ENCODE measurements at places on chromosomes 11 and 22. TPM values are rescaled to one million over a fixed set of nuclear protein-coding genes. Genes with fewer than 3 reads are reported as not detected.
A peak's percentile ranks its signal among the peaks of the same experiment; 100 is the strongest.

Gene RAB39A
- total RNA-seq: 17.2 TPM

- H3K4me3 ChIP-seq: no peak overlapping the region
- H3K27me3 ChIP-seq: no peaks in the 10 kb centered on the region
- no peak overlapping the region for H3K27ac ChIP-seq
Observed at GRCh38 chr11:130043575-130043974, 26.1 kb upstream of the APLP2 start.

DNA sequence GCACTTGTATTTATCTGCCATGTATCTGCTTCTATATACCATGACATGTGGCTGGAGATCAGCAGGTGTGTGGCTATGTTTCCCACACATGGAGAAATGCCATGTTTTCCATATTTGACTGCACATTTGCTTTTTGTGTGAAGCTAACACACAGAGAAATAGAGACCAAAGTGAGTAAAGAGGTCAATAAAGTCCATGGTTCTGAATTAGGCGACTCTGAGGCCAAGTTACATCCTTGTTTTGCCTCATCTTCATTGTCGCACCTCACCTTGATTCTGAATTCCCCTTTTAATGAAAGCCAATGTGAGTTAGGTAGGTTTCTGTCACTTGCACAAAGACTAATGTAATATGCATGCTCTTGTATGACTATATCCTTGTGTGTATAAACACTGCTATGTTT lies 194.1 kb downstream of the INSC start:
- no peak for DNase-seq
- H3K36me3 ChIP-seq: no peaks in the 10 kb centered on the region
- H3K27ac ChIP-seq: no peak overlapping the region
- no peak overlapping the region for H3K4me3 ChIP-seq
- peaks cover 12% of the 10 kb centered on the region for H3K4me1 ChIP-seq

DNA sequence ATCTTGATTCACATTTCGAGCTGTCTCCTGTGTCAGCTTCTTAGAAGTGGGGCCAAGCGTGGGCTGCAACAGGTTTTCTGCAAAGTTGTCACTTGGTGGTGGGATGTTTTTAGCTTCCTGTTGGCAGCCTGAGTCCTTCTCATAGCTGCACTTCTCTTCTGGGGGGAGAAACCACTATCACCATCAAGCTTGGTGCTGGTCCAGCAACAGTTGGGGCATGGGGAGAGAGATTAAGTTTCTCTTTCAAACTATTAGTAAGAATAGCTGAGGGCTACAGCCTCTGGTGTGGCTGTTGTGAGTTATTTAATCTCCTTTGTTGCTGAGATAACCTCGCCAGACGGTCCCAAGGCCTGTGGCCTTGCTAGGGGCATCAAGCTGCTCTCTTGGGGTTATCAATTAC lies 123.3 kb upstream of the CRYBB3 start:
- H3K4me1 ChIP-seq: no peaks in the 10 kb centered on the region
- no peak overlapping the region for H3K27ac ChIP-seq

Gene PTPN5
- 0.26 TPM for total RNA-seq

Gene RIMBP3C
- 1.9 TPM for total RNA-seq

GRCh38 chr11:76768088-76768908 lies 14.9 kb upstream of the TSKU start:
- peak overlapping the region; percentile 71 for H3K27ac ChIP-seq
- H3K4me1 ChIP-seq: peaks cover 51% of the 10 kb centered on the region
- DNase-seq: peak; percentile 61
- no peaks in the 10 kb centered on the region for H3K36me3 ChIP-seq
- no peak overlapping the region for H3K4me3 ChIP-seq

DNA sequence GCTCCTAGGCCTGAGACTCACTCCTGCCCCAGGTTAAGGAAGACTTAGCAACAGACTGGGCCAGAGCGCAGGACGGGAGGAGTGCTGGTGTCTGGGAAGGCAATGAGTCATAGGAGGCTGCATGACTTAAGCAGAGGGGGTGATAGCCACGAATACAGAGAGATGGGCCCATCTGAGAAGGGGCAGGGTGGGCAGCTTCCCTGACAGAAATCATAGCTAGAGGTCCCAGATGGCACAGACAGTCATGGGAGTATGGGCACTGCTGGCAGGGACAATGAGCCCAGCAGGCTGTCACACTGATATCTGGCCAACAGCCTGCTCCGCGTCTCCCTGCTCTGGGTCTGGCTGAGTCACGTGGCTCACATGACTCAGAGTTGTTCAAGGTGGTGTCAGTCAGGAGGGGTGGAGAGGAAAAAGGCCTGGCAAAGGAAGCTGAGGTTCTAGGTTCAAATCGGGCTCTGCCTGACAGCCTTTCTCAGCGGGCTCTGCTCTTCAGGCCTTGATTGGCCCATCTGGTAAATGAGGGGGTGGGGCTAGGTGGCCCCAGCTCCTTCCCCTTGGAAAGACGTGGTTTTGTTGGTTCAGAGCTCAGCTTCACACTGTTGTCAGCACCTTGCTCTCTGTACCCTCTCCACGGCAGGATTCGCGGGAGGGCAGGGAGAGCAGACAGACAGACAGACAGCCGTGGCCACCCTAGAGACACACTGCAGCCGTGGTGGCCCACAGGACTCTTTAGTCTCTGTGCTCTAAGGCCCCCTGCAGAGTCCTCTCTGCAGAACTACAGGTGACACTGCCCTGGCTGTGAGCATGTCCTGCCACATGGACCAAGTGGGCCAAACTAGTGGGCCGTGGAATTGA lies 47.8 kb downstream of the DBX1 start:
- peak; percentile 53 for DNase-seq
- H3K4me3 ChIP-seq: no peak overlapping the region
- no peaks in the 10 kb centered on the region for H3K4me1 ChIP-seq
- no peaks in the 10 kb centered on the region for H3K27me3 ChIP-seq

Gene CRACR2B
- total RNA-seq: 1.1 TPM

- no peak for DNase-seq
- no peaks in the 10 kb centered on the region for H3K36me3 ChIP-seq
- no peak overlapping the region for H3K27ac ChIP-seq
- H3K4me3 ChIP-seq: no peak overlapping the region
- H3K27me3 ChIP-seq: peaks cover 8% of the 10 kb centered on the region
Observed at GRCh38 chr11:116563712-116564047, 209.1 kb downstream of the BUD13 start.

GRCh38 chr11:97516688-97517087 lies 1126.9 kb downstream of the JRKL start:
- no peaks in the 10 kb centered on the region for H3K4me1 ChIP-seq
- H3K4me3 ChIP-seq: no peak overlapping the region
- DNase-seq: peak; percentile 1
- H3K27me3 ChIP-seq: no peaks in the 10 kb centered on the region
- H3K27ac ChIP-seq: no peak overlapping the region

DNA sequence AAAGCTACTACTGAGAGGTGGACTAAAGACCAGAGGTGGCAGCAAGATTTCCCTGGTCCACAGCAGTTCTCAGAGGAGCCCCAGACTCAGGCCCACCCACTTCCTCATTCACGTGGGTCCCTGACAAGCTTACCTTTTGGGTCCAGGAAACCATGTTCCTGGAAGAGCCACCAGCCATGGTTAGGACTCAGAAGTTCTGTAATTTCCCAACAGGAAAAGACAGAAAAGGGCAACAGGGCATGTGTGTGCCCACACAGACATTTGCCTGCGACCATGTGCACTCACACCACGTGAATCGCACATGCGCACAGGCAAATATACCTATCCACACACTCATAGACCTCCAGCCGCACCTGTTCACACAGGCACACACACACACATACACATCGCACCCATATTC lies 42.9 kb downstream of the LRRC32 start:
- no peaks in the 10 kb centered on the region for H3K4me1 ChIP-seq
- DNase-seq: no peak
- no peaks in the 10 kb centered on the region for H3K36me3 ChIP-seq
- H3K27me3 ChIP-seq: no peaks in the 10 kb centered on the region
- H3K4me3 ChIP-seq: no peak overlapping the region
- no peak overlapping the region for H3K27ac ChIP-seq

DNA sequence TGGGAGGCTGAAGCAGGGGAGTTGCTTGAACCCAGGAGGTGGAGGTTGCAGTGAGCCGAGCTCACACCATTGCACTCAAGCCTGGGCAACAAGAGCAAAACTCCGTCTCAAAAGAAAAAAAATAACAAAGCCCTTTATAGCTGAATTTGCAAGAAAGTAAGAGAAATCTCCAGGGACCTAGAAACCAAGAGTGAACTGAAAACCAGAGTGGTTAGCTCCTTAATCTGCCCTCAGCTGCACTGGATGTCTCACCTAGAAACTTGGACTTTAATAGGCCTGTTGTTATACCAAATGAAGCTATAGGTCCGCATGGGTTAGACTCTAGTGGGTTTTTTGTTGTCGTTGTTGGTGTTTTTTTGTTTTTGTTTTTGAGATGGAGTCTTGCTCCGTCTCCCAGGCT lies 4.1 kb downstream of the NEU3 start:
- H3K27ac ChIP-seq: no peak overlapping the region
- no peaks in the 10 kb centered on the region for H3K27me3 ChIP-seq
- no peak overlapping the region for H3K4me3 ChIP-seq

GRCh38 chr22:46845296-46846149 lies 83.1 kb downstream of the TBC1D22A start:
- H3K36me3 ChIP-seq: no peaks in the 10 kb centered on the region
- no peaks in the 10 kb centered on the region for H3K27me3 ChIP-seq
- no peak overlapping the region for H3K27ac ChIP-seq

Gene GRIA4
- not detected for total RNA-seq

DNA sequence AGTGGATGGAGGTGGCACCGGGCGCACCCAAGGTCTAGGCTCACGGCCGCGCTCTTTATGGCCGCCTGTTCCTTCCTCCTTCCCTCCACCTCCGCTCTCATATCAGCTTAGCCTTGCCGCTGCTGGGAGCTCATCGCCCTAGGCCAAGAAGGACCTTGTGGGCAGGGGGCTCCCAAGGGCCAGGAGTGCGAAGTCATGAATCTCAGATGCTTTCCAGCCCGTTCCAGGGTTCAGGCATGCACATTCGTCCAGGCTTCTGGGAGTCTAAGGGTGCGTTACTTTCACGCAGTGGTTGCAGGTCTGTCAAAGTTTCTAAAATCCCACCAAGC lies 4.1 kb upstream of the GALR3 start:
- no peaks in the 10 kb centered on the region for H3K36me3 ChIP-seq
- no peak for DNase-seq
- no peak overlapping the region for H3K27ac ChIP-seq

- H3K4me1 ChIP-seq: no peaks in the 10 kb centered on the region
- no peak overlapping the region for H3K27ac ChIP-seq
- DNase-seq: no peak
- no peaks in the 10 kb centered on the region for H3K27me3 ChIP-seq
- no peaks in the 10 kb centered on the region for H3K36me3 ChIP-seq
- no peak overlapping the region for H3K4me3 ChIP-seq
Observed at GRCh38 chr11:108774037-108774730, 109.3 kb downstream of the DDX10 start.

Gene PPM1F
- total RNA-seq: 85.9 TPM

DNA sequence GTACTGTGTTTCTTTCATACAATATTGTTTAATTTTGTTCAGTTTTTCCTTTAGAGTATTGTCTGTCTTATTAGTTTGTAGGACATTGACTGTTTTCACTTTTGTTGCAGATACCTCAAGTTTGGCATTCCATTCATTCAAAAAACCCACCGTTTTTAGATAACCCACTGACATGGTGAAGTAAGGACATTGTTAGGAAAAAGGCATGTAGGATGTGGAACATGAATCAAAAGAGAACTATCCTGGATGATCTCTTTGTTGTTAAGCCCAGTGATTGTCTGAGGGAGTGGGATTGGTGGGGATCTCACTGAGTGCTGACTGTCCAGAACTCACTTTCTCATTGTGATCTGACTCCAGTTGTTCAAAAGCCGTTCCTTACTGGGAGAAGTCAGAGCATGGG lies 119.3 kb downstream of the TEAD1 start:
- H3K4me1 ChIP-seq: peaks cover 3% of the 10 kb centered on the region
- H3K36me3 ChIP-seq: no peaks in the 10 kb centered on the region
- no peak overlapping the region for H3K4me3 ChIP-seq

Gene VWCE
- 8.6 TPM for total RNA-seq

DNA sequence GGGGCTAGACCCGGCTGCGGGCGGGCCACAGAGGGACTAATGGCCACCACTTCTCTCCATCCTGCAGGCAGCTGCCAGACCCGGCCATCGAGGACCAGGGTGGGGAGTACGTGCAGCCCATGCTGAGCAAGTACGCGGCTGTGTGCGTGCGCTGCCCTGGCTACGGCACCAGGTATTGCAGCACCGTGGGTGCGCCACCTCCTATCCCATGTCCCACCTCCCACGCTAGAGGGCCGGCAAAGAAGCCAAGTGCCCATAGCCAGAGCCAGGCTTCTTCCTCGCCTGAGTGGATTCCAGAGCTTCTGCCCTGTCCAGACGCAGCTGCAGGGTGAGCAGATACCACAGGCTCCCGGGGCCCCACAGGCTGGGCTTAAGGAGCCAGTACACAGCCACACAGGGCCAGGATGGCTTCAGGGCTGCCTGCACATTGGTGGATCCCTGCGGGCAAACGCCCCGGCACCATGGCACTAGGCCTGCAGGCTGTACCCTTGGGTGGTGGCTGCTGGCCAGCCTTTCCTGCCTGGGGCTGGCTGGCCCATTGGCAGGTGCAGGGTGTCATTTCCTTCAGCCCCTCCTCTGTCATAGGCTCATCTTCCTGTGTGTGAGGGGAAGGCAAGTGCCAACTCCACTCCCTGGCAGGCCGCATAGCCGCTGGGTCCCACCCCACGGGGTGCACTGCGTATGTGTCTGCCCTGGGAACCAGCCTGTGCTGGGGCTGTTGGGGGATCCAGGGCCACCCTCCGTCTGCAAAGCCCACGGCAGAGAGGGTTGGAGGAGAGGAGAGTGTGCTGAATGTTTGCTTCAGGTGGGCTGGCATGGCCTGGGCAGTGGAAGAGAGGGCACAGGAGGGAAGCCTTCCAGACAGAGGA lies 16.5 kb upstream of the DGCR8 start:
- H3K27me3 ChIP-seq: no peaks in the 10 kb centered on the region
- H3K27ac ChIP-seq: no peak overlapping the region
- H3K36me3 ChIP-seq: no peaks in the 10 kb centered on the region
- no peak overlapping the region for H3K4me3 ChIP-seq

- H3K4me3 ChIP-seq: no peak overlapping the region
- no peaks in the 10 kb centered on the region for H3K27me3 ChIP-seq
- H3K4me1 ChIP-seq: peaks cover 3% of the 10 kb centered on the region
- H3K27ac ChIP-seq: no peak overlapping the region
- peak; percentile 68 for DNase-seq
Observed at GRCh38 chr11:64729851-64730382, 6.9 kb upstream of the NRXN2 start.

GRCh38 chr22:24169439-24170058 lies 11.7 kb upstream of the SUSD2 start:
- DNase-seq: no peak
- no peak overlapping the region for H3K4me3 ChIP-seq
- H3K4me1 ChIP-seq: no peaks in the 10 kb centered on the region
- H3K27me3 ChIP-seq: no peaks in the 10 kb centered on the region
- H3K36me3 ChIP-seq: peaks cover 10% of the 10 kb centered on the region
